ENCODE measurements at places on chromosomes 16 and 17.

- no peak for DNase-seq
Measured at GRCh38 chr17:19865021-19865420, 2.7 kb downstream of the ULK2 start.

DNA sequence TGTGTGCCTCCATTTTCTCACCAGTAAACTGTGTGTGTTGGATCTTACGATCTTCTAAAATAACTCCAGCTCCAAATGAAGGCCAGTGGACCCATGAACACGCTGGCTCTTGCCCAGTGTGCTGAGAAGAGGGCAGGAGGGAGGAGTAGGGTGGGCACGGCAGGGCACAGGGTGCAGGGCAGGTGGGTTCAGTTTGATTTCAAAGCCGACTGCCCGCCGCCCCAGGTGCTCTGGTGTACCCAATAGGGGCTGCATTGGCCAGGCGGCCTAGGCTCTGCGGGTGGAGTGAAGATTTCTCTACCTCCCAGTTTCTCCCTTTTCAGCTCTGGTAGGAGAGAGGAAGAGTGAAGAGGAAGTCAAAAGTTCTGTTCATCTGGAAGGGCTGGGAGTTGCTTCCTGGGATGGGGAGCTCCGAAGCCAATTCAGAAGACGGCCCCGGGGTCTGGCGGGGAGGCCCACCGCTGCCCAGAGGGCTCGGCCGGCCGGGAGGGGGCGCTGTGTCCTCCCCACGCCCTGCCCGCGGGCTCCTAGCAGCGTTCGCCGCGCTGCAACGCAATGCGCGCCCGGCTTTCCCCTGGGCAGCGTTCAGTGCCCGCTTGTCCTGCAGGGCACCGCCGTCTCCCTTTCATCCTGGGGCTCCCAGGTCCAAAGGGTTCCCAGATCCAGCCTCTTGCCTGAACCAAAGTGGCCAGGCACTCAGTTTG lies 1.1 kb upstream of the CRHR1 start:
- DNase-seq = no peak

DNA sequence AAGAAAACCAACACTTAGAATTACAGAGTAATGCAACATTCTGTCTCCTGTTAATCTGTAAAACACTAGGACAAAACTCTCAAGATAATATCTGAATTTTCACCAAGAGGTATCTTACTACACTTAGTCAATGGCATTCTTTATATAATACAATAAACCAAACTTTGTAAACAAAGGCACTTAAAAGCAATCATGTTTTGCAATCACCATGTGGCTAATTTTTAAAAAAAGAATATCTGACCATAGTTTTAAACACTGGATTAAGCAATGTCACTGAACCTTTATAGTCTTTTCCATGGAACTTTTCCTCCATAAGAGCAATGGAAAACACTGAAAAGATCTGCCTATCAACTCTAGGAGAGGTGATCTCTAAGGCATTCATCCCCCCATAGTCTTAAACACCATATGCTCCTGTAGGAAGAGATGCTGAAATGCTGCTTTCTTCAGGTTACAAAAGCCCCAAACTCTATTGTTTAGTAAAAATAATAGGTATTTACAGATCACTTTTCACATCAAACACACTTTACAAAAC lies 144.2 kb upstream of the CORO6 start:
- DNase-seq = no peak

DNA sequence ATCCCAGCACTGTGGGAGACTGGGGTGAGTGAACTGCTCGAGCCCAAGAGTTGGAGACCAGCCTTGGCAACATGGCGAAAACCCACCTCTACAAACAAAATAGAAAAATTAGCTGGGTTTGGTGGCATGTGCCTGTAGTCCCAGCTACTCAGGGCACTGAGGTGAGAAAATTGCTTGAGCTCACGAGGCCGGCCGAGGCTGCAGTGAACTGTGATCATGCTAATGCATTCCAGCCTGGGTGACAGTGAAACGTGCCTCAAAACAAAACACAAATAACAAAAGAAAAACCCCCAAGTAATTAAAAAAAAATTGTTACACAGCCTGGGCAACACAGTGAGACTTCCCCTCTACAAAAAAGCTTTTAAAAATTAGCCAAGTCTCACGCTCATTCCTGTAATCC lies 5.0 kb downstream of the CCDC47 start:
- no peak for DNase-seq

DNA sequence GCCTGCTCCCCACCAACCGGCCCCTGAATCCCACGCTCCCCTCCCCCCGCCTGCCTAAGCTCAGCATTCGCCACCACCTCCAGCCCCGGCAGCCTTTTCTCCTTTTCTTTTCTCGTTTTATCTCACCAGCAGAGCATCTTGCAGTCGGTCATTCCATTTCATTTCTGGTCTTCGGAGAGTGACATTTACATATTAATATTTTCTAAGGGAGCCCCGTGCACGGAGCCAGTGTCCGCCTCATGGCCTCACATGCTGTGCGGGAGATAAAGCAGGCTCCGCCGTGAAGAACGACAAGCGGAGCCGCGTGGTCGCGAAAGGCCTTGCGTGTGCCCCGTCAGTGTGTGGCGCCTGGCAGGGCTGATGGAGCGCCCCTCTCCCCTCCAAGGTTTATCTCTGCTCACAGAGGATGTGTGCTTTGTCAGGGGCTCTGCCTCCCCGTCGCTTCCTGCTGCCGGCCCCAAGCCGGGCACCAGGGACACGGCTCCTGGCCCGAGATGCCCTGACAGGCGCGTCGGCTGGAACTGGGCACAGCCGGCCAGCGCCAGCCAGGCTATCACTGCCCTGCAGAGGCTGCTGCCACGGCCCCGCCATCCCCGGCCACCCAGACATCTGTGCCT lies 95.5 kb upstream of the GSE1 start:
- DNase-seq = no peak

GRCh38 chr16:73113336-73113735 lies 65.4 kb upstream of the ZFHX3 start:
- DNase-seq = no peak

GRCh38 chr16:77850636-77851333 lies 62.4 kb downstream of the VAT1L start:
- DNase-seq = no peak

GRCh38 chr17:79485991-79486390 lies 124.9 kb downstream of the RBFOX3 start:
- DNase-seq = no peak

DNA sequence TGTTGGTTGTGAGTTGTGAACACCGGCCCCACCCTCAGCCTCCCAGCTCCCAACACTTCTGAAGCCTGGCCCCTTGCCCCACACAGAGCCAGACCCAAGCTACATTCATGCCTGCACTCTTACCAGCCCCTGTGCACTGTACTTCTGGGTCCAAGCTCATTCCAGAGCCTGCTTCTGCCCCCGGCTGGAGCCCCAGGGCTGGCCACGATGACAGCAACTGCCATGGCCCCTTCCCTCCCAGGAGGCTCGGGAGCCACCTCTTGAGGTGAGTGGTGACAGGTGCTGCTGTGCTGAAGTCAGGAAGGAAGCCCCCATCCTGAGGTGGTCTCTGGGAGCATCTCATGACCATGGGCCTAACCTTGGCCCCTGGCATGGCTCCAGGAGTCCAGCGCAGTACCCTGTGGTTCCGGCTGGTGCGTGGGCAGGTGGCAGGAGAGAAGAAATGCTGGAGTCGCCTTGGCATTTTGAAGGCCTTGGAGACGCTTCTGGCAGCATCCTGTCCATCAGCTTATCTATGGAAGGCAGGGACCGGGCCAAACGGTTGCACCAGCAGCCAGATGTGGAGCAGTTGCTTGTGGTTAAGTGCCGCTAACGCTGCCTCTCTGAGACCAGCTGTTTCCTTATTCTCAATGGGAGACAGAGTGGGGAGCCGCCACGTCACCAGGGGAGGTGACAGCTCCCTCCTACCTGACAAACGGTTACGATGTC lies 3.9 kb upstream of the CDT1 start:
- DNase-seq = no peak

- DNase-seq = no peak
Measured at GRCh38 chr16:28495098-28495793, 803 bp downstream of the APOBR start.

DNA sequence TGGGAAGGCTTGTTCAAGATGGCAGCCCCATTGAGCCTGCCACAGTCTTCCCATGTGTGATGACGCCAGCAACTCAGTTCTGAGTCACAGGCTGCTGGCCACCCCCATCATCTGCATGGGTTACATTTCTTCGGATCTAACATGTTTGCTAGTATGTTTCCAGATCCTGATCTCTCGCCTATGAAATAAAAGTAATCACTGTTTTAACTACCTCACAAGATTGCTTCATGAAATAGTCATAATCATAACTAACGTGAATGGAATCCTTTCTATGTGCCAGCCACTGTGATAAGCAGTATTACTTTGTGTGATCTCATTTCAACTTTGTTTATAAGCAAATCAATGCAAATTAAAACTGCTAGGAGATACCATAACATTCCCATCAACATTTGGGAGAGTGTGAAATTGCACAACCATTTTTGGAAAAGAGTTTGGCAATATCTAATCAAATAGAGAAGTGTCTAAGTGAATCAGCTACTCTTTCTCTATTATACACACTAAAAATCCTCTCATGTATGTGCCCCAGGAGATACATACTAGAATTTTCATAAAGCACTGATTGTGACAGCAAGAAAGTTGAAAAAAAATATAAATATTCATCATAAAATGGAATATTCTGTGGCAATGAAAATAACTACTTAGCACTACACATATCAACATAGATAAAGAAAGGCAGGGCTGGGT lies 300.2 kb upstream of the IRX5 start:
- no peak for DNase-seq

DNA sequence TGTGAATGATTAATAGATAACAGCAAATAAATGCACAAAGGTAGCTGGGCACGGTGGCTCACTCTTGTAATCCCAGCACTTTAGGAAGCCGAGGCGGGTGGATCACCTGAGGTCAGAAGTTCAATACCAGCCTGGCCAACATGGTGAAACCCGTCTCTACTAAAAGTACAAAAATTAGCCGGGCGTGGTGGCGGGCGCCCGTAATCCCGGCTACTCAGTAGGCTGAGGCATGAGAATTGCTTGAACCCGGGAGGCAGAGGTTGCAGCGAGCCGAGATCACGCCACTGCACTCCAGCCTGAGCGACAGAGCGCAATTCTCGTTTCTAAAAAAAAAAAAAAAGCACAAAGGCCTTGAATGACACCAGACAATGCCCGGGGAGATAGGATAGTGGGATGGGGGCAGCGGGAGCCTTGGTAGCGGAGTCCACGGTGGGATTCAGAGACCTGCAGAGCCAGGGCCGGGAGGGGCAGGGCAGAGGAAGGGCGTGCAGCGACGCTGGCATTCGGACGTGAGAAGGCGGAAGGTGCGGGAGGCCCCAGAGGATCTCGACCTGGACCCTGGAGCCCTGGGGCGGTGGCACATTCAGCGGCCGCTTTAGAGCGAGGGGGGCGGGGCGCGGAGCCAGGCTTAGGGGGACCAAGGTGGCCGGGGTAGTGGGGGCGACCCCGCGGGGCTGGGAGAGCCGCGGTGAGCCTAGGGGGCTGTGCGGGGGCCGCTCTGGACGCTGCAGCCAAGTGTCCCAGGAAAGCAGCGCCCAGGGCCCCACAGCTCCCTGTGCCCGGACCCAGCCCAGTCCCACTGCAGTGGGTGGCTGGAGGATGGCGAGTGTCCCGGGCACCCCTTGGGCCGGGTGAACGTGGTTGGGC lies 999 bp upstream of the FLYWCH2 start:
- no peak for DNase-seq

GRCh38 chr17:47829870-47830269 lies 1.5 kb downstream of the MRPL10 start:
- no peak for DNase-seq

DNA sequence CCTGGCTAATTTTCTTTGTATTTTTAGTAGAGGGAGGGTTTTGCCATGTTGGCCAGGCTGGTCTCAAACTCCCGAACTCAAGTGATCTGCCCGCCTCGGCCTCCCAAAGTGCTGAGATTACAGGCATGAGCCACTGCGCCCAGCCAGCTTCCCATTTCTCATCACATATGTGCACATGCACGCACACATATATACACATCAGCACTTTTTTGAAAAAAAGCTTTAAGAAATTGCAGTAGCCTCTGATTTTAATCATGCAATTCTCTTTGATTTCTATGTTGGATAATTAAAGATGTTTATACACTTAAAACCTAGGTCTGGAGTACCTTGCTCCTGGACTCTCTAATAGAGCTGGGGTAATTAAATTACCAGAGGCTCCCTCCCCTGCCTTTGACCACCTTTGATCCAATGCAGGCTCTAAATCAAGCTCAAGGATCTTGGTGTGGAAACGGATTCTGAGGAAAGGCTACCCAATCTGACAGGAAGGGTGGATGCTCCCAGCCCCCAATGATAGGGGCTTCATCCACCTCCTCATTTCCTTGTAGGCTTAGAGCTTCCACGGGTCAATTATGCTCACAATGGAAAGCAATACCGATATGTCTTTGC lies 29.7 kb upstream of the GAN start:
- no peak for DNase-seq

DNA sequence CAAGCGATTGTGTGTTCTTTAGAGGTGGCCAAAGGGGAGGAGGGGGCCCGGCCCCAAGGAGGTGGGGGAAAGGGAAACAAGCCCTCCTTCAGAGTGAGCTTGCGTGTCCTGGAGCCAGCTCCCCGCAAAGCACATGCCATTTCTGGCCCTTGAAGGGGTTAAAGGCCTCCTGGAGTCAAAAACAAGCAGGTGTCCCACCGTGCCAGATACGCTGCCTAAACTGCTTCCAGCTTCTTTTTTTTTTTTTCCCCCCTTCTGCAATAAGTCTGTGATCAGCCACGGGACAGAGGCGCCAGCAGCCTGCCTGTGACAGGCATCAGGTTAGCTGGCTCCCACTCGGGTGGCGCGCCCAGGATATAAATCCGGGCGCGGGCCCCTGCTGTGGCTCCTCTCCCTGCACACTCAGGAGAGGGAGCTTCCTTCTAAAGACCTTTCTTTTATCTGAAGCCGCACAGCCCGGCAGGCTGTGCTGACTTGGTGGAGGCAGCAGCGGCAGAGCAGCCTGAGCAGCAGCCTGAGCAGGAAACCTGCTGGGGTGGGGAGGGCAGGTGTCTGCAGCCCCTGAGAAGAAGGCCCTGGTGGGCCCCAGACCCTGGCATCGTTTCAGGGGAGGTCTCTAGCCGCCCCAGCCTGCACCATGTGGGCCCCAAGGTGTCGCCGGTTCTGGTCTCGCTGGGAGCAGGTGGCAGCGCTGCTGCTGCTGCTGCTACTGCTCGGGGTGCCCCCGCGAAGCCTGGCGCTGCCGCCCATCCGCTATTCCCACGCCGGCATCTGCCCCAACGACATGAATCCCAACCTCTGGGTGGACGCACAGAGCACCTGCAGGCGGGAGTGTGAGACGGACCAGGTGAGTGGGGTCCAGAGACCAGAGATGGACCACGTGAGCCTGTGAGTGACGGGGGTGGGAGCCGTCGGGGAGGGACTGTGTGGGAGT lies at the start of gene WFIKKN2:
Gene WFIKKN2, plus strand, starts transcription at position 286 of the 934 bp plus-strand sequence. Its CDS starts 352 bp downstream, at position 638.
- DNase-seq = no peak

- DNase-seq = no peak
Measured at GRCh38 chr16:2276368-2277195, 8.7 kb upstream of the RNPS1 start.

GRCh38 chr16:54493061-54493460 lies 206.5 kb upstream of the IRX3 start:
- no peak for DNase-seq

DNA sequence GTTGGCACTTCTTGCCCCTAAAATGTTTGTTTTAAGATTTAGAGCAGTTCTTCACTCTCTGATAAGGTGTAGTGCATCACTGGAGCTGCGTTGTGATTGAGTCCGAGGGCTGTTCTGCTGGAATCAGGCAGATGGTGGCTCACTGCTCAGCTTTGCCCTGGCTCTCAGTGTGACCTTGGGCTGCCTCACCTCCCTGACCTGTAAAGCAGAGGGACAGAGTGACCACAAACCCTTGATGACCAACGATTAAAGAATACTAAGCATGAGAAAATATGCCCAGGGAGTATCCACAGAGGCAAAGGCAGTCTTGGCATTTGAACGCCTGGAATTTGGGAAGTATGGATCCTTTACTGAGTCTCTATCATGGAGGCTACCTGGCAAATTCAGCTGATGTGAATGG lies 18.1 kb downstream of the CMIP start:
- DNase-seq = no peak
